Stimulated activated CD8-positive, alpha-beta memory T cell treated with anti-CD3 and anti-CD28 coated beads, Interleukin-4, amount 100 ng/mL, for 24 hours (primary cell): ENCODE measurements at places on chromosomes 4 and X.

DNA sequence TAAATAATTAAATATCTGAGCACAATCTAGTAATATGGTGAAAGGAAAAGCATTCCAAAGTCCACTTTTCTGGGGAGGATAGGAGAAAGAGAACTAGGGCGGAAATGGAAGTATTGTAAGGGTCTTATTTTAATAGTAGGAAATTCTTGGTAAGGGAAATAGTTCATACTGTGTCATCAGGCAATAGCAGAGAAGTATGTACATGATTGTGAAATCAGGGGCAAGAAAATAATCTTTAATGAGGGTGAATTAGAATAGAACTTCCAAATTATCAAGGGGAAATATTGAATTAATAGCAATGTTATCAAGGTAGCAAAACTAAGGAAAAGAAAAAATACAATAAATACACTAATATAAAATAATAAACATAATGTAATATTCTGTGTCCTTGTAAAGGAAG lies 14.8 kb downstream of the GIMD1 start:
- DNase-seq = no peak

DNA sequence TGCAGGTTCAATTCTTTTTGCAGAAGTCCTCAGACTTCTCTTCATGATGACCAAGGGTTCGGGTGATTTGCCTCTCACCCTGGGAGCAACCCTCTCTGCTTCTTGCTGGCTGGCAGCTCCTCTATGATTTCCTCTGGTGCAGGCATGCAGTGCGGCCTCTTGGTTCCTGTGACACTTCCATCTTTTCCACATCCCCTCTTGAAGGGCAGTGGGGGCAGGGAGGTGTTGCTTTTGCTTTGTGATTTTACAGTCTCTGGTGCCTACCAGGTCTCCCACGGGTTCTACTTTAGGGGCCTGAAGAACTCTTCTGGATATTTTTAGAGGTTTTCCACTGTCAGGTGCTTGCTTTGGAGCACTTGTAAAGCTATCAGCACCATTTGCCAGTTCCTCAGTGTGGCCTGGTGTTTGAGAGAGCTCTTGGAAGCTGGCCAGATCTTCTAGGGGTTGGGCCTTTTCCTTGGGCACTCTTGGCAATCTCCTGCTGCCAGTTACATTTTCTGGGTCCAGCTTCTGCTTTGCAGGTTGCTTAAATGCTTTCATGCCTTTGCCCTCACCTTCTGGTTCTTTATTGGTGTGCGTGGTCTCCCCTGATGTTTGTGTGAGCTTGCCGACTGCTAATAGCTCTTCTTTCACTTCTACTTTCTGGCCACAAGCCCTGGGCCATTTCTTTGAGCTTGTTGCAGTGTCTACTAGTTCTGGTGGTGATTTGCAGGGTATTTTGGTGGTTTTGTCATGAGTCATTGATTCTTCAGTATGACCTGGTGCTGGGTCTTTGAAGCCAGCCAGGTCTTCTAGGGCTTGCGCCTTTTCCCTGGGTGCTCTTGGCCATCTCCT lies 11.5 kb upstream of the CHST7 start:
- no peak for DNase-seq

GRCh38 chr4:128986908-128987307 lies 106.4 kb downstream of the SCLT1 start:
- DNase-seq = no peak

DNA sequence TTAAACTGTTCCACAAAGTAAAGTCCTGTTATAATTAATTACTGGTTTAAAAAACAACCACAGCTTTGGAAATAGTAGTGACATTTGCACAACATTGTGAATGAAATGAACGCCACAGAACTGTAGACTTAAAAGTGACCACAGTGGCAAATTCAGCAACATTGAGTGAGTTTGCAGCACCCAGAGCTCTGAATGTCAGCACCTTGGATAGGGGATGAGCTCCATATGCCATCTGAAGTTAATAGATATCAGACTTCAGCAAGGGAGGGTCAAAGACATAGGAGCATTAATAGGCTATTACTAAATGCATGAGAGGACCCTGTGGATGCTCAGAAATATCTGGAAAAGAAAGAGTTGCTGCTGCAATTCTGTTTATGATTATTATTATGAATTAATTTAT lies 55.3 kb upstream of the KCNIP4 start:
- no peak for DNase-seq

DNA sequence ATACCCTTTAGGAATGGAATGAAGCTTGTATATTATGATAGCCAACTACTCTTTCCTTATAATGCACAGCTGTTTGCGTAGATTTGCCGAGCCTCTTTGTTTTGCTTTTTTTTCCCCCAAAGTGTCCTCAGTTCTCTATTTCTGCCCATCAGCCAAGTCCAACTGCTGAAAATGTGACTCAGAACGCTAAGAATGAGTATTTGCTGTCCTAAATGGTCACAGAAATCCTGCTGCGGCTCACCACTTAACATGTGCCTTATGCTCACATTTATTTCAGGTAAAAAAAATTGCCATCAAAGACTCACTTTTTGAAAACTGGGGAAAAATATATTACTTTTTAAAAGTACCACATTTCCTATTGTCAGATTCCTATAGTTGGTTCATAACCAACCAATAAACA lies 36.9 kb downstream of the GABRA4 start:
- no peak for DNase-seq

GRCh38 chr4:87151730-87152129 lies 68.7 kb downstream of the KLHL8 start:
- DNase-seq = no peak

- DNase-seq = no peak
Measured at GRCh38 chr4:104519588-104519987, 24.9 kb upstream of the CXXC4 start.

DNA sequence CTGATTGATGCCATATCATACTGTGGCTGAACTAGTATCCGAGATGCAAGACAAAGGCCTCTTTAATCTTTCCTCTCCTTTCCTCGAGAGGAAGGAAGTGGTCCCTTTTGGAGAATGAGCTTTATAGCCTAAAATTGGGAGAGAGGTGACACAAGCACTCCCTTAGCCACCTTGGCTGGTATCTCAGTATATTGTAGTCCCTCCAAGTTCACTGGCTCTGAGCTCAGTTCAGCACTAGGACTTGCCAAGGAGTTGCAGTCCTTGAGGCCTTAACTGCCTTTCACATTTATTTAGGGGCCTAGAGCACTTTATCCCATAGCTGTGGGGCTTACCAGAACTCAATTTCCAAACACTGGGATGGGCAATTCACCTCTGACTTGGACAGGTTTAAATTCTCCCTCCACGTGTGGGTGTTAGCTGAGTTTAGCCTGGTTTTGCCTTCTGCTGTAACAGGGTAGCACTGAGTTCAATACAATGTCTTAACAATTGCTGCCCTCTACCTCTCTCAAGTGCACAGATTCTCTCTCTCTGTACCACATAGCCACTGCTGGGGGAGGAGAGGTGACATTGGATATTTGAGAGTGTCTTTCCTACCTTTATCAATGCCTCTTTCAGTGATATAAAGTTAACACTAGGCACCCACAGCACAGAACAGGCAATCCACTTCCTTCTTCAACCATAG lies 216.4 kb downstream of the TECRL start:
- DNase-seq = no peak

DNA sequence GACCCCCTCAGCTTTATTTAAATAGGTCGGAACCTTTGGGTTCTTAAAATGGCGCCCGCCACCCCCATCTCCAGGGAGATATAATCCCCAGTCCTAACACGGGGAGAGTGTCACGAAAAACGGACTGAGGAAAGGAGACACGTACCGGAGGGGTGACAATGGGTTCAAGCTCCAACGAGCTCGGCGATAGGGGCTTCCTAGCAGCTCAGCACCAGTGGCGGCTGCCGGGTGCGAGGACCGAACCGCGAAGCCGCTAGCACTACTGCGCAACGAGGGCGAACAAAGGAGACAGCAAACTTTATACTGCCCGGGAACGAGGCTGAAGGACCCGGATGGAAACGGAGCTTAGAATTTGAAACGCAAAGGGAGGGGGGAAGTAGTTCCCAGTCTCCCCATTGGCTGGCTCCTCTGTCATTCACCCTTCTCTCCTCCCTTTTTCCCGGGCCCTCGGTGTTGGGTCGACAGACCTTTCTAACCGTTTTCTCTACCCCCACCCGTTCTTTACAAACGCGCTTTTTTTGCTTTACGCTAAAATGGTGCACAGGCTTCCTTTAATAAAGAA lies at the start of gene RBMX:
RBMX (minus strand) TSS at position 274 of the 562 bp plus-strand sequence. CDS start 1,298 bp downstream, outside the sequence.
- DNase-seq = peak; percentile 77

GRCh38 chr4:21780148-21780547 lies 168.4 kb downstream of the KCNIP4 start:
- DNase-seq = no peak

DNA sequence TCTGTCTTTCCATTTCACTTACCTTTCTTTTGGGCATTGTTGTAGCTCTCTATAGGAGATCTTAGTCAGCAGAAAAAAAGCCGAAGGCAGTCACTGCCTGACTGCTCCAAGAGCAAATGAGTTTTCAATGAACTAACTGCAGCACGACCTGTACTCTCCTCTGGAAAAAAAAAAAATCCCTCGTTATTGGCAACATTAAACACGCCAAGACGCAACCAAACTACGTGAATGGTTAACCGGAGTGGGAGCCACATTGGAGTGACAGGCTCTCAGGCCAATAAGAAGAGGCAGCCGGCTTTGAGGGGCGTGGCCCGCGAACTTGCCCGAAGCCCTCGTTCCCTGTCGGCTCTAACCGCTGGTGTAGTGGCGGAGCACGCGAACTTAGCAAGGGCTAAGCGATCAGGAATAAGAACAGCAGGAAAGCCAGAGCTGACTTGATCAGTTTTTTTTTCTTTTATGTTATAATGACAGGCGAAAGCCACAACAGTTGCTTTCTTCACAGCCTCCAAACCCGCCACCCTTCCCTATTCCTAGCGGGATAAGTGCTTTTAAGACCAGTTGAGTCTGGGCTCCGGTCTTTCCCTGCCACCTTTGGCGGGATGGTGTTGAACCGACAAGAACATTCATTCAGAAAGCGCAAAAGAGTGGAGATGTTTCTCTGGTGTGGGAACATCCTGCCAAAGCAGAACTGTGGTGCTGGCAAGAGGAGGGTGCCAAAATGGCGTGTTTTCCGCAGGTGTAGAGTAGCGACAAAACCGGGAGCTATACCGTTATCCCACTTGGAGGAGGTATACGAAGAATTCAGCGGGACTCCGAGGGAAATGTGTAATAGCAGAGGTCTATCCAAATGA lies 80.0 kb downstream of the HMGN5 start:
- peak; percentile 74 for DNase-seq

DNA sequence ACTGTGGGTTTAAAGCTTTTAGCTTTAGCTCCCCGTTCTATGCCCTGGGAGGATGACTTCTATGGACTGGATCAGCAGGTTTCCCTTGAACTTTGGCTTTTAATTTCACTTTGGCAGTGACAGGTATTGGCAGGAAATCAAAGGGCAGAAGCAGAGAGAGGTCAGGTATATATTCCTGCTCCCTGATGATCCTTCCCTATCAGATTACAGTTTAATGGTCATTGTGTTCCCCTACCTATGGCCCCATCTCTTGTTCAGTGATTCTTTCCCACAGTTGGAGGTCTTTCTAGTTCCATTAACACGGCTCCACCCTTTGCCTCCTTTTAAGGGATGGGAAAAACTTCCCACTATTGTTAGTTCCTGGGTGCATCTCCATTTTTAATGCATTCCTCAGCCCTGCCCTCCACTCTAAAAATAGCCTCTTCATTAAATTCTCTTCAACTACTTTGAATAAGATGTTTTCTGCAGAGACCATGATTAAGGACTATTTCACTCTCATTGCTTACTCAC lies 107.8 kb upstream of the TMEM47 start:
- DNase-seq = no peak

- no peak for DNase-seq
Measured at GRCh38 chr4:174521800-174522182, 497 bp downstream of the HPGD start.

GRCh38 chrX:54496517-54496852 lies 451 bp upstream of the FGD1 start:
- no peak for DNase-seq

DNA sequence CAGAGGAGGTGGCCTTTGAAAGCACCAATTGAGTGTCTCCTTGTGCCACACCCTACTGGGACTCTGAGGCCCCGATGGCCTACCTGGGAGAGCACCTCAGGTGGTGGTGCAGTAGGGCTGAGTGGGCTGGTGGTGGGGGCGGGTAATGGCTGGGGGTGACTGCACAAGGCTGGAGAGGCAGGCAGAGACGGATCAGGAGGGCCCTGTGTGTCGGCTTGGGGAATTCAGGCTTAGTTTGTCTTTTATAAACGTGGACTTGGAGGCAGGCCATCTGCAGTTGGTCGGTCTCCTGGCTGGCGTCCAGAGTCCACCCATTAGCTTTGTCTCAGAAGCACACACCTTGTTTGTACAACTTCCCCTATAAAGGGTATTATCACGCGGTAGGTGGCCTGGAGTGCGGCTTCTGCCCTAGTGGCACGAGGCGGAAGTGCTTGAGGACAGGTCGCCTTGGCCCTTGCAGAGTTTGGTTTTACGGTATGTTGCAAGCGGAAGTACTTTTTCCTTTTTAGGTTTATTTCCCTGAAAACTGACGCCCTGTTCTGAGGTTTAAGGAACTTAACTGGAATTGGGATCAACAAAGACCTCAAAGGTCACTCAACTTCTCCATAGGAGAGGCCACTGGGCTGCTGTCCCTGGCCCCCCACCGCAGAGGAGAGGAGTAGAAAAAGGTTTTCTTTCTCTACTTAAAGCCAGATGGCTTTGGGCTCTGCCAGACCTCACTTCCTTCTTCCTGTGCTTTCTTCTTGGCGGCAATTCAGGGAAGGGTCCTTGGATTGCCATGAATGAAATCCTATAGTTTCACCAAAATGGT lies 8.0 kb downstream of the TBC1D14 start:
- DNase-seq = no peak

- no peak for DNase-seq
Measured at GRCh38 chr4:28269426-28269825, 1408.8 kb downstream of the STIM2 start.

GRCh38 chr4:117771647-117772337 lies 262.5 kb upstream of the NDST3 start:
- no peak for DNase-seq

- DNase-seq = no peak
Measured at GRCh38 chr4:71828470-71828869, 44.6 kb upstream of the GC start.

DNA sequence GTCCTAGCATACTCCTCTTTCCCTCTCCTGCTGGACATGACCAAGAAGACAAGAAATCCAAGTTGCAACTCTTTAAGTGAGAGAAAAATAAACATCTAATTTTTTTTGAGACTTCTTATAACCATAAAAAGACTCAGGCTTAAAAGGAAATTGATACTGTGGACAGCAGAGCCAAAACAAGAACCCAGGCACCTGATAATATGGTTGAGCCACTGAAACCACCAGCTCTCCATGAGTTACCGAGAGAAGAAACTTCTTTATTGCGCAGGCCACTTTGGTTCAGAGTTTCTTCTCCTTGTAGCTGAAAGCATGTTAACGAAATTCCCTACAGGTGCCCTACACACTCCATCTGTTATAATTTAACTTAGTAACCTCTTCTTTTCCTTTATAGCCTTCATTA lies 11.3 kb upstream of the SPCS3 start:
- no peak for DNase-seq

- DNase-seq = no peak
Measured at GRCh38 chr4:57094832-57095223, 15.4 kb downstream of the IGFBP7 start.

DNA sequence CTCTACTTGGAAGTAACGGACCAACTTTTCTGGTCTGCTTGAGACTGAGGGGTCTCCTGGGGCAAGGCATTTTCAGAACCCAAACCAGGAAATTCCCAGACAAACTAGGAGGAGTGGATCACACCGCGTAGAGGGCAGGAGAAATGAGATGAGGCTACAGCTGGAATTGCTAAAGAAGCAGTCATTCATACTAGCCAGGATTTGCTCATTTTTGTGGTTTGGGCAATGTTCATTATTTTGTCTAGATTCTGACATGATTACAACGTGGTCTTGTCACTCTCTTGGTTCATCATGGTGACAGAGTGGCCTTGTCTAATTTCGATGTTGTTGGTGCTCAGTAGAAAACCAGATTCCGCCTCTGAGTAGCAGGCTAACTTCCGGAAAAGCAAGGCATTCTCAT lies 63.2 kb downstream of the BANK1 start:
- DNase-seq = no peak
